Naive thymus-derived CD8-positive, alpha-beta T cell (primary cell): ENCODE measurements at places on chromosomes 2 and 18. TPM values are rescaled to one million over a fixed set of nuclear protein-coding genes. Genes with fewer than 3 reads are reported as not detected.

Gene TACR1
- total RNA-seq, result not detected

Gene CAPN13
- total RNA-seq, result not detected

Gene PROKR1
- total RNA-seq, result not detected

Gene VWA3B
- total RNA-seq, result not detected

Gene CSRNP3
- total RNA-seq, result not detected

Gene GALR1
- total RNA-seq, result not detected
